AG04449 (cell line): ENCODE measurements at places on chromosomes 5 and 9.

DNA sequence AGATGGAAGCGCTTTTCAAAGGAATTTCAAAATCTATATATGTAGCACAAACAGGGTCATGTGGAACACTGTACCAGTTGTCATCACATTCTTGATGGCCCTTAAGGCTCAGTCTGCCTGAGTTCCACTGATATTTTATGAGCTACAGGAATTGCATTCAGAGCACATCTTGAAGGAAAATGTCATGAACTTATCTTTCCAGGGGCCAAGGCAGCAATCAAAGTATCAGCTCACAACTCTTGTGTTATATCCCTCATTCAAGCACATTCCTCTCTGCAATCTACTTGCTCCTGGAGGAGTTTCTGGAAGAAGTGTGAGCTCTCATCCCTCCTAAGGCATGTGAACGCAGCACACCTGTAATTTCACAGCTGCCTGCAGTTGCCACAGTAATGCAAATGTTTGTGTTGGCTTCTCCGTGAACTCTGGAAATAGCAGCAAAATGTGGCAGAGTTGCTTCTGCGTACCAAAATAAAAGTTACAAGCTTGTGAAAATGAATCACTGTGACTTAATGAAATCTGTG lies 89.7 kb upstream of the EQTN start:
- no peak for DNase-seq

DNA sequence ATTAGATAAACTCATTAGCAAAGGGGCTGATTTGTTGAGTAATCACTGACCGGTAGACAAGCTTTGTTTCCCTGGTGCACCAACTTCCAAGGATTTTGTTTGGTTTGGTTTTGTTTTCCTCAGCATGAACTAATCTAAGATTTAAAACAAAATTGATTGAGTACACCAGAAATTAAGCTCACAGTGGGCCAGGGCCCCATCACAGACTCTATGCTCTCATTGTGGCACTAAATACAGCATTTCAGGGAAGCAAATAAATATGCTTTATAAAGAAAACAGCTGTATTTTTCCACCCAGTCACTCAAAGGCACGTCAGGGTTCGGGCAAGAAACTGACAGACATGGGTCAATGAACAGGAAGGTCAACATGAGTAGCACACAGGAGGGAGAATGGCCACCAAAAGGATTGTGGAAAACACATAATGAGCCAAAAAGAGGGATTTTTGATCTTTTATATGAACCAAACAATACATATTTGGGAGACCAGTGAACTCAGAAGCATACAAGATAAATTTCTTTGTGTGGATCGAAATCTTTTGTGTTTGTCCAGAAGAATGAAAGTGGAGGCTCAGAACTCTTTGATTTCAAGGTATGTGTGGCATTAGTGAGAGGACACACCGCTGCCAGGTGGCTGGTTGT lies 8.8 kb downstream of the CFAP77 start:
- DNase-seq = no peak

DNA sequence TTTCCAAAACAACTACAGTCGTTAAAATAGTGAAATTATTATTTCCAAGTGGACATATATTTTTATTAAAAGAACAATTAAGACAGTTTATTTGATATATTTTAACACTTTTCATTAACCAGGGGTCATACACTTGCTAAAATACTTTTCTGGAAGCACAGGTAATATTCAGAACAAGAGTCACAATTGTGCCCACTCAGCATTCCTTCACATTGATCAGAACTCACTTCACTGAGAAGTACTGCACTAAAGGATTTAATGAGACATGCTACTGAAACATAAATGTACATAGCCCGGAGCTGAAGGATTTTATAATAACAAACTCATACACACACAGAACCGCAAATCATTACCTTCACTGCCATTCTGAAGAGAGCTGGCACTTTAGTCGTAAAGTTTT lies 361.8 kb downstream of the ARL15 start:
- no peak for DNase-seq

DNA sequence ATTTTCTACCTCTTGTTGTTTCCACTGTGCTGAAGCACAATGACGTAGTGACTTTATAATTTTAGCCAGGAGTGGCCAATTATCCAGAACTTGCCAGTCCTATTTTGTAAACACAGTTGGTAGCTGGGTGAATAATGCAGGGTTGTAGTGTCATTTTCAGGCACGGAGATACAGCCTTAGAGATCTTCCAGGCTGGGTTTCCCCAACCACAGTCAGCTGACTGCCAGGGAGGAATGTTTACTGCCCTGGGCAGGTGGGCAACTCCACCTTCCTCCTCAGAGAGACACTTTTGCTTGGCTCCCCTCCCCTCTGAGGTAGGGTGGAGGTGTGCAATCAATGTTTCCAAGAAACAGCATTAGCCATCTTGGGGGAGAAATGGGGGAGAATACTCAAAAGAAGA lies 228.1 kb upstream of the NR4A3 start:
- DNase-seq = no peak

DNA sequence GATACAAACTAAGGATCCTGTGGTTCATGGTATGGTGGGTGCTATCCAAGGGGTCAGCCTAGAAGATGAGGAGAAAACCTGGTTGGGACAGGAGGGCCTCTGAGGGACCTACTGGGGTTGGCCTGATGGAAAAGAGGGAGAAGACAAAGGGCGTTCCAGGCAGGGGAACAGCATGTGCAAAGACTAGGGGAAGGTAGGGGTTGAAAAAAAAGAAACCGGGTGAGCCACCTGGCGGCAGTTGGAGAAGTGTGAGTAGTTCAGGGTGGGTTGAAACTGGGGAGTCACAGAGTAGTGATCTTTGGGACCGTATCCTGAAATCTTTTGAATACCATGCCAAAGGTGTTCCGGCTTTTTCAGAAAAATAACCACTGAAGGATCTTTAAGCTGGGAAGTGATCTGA lies 8.7 kb upstream of the GABRP start:
- DNase-seq = no peak

GRCh38 chr5:131418846-131419245 lies 155.0 kb downstream of the CDC42SE2 start:
- no peak for DNase-seq

DNA sequence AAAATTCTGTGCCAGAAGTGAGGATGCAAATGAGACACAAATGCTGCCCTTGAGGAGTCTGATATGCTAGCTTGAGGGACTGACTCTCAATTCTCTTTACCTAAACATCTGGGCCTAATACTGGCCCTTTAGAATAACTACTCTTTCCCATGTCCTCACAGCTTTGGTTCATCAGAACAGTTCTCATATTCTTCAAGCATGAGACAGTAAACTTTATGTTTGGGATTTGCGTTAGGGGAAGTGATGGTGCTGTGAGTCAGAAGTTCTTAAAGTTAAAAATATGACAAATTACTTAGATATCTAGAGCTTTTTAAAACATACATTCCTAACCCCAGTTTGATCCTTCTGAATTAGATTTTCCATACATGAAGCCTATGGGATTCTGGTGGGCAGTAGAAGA lies 665.0 kb upstream of the RGMB start:
- peak; percentile 97 for DNase-seq

- DNase-seq = no peak
These were observed 8.2 kb downstream of the UNC5A start for GRCh38 chr5:176818391-176819098.

DNA sequence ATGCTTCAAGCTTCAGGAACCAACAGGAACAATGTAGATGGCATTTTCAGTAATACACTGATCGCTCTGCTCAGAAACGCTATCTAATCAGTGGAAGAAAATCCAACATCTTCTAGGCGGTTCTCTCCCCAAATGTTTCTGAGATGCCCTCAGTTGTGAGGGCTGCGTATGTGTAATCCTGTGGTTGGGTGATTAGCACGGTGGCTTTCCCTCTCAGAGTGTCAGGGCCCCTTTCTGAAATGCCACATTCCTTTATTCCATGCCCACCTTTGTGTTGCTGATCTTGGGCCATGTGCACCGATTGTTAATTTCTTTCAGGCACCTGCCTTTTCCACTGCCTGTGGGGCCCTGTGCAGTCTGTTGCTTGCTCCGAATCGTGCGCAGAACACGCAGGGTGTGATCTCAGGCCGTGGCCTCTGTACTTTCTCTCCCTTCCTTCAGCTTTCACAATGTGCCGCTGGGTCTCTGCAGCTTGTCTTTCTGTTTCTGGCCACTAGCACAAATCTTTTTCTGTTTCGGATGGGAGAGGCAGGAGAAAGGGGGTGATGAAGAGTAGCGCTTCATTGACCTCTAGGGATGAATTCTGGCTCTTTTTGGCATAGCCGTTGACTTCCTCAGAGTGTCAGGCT lies 324.0 kb downstream of the PARP8 start:
- DNase-seq = no peak

DNA sequence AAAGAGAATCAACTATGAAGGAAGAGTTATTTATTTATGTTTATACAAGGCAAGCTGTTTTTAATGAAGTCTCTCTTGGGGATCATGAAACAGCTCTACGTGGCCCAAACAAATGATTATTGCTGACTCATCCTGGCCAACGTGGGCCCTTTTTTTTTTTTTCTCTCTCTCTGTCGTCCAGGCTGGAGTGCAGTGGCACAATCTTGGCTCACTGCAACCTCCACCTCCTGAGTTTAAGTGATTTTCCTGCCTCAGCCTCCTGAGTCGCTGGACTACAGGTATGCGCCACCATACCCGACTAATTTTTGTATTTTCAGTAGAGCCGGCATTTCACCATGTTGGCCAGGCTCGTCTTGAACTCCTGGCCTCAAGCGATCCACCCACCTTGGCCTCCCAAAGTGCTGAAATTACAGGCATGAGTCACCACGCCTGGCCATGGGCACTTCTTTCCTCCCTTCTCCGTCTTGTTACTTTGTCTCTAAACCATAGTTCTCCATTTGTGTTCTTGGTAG lies 98.3 kb downstream of the BASP1 start:
- DNase-seq = no peak

DNA sequence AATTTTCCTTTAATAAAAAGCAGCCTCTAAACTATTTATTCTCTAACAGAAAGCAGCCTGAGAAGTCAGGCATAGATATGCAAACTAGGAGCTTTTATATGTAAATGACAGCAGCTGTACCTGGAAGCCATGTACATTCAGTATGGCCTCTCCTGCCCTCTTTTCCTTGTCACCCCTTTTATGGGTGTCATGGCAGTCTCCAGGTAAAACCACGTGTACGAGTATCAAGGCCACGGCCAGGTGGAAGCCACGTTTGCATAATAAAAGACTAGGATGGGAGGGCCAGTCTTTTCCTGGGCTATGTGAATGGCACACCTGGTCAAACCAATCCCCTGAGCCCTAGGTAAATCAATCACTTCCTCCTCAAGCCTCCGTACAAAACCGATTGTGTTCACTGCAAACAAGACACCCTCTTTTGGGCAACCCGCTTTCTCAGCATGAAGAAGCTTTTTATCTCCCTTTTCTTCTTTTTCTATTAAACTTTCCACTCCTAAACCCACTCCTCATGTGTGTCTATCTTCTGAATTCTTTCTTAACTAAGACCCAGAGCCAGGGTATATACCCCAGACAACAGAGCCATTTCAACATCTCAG lies 419.5 kb upstream of the CTNND2 start:
- no peak for DNase-seq

GRCh38 chr5:92780057-92780456 lies 801.0 kb downstream of the NR2F1-AS1 start:
- no peak for DNase-seq

- no peak for DNase-seq
These were observed 247.3 kb upstream of the TAS2R1 start for GRCh38 chr5:9877488-9877887.
